Activated T-cell treated with anti-CD3 and anti-CD28 coated beads for 1 hour (primary cell): ENCODE measurements at places on chromosomes 1 and 21.

DNA sequence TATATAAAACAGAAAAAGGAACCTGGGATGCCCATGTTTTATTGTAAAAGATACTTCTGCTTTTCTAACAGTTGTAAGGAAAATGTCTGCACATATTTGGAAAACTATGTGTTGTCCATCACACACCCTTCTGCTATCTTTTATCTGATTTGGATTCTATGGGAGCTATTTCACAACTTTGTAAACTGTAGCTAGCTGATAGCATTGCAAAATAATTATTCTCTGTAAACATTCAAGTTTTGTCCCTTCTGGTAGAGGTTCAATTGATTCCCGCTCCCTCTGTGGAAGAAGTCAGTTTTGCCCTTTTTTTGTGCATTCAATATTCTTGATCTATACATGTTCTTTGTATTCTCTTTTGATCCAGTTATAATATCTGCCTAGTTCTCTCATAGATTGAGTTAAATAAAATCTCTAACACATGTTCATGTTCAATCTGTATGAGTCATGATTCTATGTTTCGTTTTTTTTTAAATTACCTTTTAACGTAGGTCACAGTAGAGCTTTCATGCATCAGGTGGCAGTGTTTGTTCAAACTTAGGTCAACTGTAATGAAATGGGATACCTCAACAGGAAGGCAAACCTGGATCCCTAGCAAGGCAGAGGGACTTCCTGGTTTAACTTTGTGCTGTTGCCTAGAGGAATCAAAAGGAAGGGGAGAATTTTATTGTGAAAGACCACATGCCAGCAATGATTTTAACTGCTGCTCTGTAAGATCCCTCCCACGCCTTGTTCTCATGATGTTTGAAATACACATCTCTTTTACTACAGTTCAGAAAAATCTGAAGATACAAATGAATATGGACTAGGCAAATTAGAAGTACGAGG lies 26.0 kb upstream of the BCL9 start:
- DNase-seq, result no peak

GRCh38 chr1:23251812-23252211 lies 34.5 kb upstream of the HTR1D start:
- DNase-seq, result no peak

DNA sequence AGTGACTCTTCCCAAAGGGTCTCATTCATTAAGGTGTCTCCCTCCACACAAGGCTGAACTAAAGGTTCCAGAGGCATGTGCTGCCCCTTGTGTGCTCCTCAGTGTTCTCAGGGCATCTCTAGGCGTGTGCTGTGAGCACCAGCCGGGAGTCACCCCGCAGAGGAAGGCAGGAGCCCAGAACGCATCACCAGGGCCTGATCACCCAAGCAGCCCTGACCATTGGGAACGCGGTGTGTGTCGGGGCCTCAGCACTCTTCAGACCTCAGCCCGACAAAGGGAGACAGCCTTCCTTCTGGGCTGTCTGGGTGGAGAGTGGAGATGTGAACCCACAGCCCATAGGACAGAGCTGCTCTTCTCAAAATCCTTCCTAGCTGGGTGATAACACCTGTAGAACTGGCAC lies 9.1 kb downstream of the SLC37A1 start:
- DNase-seq, result no peak

DNA sequence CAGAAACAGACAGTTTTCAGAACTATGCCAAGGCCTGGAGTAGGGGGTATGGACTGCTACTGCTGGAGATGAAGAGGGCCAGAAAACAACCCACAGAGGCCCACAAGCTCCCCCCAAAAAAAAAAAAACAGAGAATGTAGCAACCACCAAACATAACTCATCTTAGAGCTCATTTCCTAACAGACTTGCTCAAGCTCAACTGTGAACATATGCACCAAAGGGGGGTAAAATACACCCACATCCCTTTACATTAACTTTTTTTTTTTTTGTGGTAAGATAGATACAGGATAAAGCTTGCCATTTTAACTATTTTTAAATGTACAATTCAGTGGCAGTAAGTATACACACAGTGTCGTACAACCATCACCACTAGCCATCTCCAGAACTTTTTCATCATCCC lies 36.0 kb downstream of the SEC16B start:
- no peak for DNase-seq

GRCh38 chr1:47241114-47242113 lies 9.4 kb upstream of the TAL1 start:
- no peak for DNase-seq

DNA sequence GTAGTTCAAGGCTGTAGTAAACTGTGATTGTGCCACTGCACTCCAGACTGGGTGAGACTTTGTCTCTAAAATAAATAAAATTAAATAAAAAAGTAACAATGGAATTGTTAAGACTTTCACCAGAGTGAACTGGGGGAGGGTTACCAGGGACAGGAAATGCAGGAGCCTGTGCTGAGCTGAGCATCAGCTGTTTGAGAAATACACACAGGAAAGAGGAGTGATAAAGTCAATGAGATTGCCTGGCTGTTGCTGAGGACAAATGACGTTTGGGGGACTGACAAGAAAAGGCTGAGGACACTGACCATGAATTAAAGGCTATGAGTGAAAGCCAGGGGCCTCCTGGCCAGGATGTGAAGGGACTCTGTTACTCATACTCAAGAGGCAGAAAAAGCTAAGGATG lies 226.3 kb downstream of the SETD4 start:
- DNase-seq, result no peak

GRCh38 chr1:209382231-209383100 lies 201.0 kb upstream of the CAMK1G start:
- no peak for DNase-seq

GRCh38 chr1:1974834-1975233 lies 28.8 kb downstream of the CFAP74 start:
- DNase-seq, result no peak

DNA sequence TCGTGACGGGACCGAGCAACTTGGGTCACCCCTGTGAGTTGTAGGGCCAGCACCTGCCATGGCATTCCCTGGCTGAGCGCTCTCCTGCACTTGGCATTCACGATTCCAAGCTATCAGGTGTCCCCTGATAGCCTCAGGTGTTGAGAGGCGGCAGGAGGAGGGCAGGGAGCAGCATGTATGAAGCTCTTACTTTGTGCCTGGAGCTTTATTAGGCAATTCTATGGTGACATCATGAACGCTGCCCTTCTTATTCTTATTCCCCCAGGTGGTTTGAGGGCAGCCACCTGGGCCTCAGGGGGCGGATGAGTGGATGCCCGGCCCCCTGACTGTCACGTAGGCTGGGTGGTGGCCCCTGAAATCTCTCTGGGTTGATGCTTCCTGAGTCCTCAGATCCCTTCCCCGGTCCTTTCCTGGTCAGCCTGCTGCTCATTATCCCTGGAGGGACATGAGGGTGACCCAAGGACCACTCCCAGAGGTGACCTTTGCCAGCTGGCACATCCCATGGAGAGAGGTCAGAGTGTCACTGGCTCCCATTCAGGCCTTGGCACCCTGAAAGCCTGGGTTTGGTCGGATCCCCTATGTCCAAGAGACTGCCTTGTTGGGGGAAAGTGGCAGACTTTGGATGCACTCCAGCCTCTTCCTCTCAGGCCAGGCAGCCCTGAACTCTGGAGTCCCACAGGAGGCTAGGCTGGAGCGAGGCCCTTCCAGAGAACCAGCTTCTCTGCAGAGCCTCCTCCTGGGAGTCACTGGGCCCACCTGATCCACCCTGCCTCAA lies 51.9 kb downstream of the SPSB1 start:
- DNase-seq, result no peak

DNA sequence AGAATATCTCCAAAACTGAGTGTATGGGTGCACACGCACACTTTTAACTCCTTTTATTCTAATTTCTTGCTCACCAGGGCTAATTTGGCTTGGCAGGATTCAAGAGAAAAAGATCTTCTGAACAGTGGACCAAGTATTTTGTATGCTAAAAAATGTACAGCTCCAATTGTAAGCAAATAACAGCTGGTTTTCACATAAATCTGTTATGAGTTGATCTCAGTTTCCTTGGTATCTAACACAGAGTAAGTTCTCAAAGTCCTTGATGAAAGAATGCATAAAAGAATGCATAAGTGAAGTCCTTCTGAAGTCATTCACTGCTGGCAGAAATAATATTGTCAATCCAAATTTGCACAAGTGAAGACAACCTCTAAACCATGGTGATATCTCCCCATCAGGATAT lies 213.0 kb downstream of the OMA1 start:
- no peak for DNase-seq

DNA sequence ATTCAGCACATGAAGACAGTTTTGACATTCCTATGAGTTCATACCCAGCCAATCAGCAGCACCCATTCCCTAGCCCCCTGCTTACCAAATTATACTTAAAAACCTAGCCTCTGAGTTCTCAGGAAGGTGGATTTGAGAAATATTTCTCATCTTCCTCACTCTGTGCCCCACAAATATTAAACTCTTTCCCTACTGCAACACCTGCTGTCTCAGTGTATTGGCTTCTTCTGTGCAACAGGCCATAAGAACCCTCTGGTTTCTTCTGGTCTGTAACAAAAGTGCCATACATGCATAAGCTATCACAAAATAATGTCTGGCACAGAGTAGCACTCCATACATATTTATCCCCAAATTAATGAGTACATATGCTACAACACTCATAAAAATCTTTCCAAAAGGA lies 387.4 kb upstream of the CAMK1G start:
- DNase-seq, result no peak

- no peak for DNase-seq
Measured at GRCh38 chr1:197980457-197980856, 63.3 kb downstream of the LHX9 start.

GRCh38 chr21:45012662-45013259 lies 61.6 kb upstream of the ADARB1 start:
- DNase-seq, result no peak

DNA sequence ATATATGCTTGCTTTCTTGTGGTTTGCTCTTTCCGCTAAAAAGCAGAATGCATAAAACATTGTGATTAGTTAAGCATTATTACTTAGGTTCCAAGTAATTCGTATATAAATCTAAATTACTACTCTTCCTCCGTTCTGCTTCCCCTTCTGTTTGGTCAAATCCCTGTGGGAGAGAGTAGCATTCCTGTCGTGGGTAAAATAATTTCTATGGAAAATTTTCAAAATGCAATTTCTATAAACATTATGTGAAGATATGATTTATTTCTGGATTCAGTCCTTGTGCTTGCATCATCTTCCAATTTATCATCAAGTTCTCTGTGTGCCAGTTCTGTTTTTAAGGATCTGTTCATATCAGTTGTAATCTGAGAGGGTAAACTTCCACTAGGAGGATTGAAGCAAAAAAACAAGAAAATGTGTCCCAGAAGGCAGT lies 7.2 kb upstream of the WARS2 start:
- DNase-seq, result no peak

- DNase-seq, result no peak
Measured at GRCh38 chr1:119674835-119675289, 26.8 kb upstream of the ZNF697 start.

DNA sequence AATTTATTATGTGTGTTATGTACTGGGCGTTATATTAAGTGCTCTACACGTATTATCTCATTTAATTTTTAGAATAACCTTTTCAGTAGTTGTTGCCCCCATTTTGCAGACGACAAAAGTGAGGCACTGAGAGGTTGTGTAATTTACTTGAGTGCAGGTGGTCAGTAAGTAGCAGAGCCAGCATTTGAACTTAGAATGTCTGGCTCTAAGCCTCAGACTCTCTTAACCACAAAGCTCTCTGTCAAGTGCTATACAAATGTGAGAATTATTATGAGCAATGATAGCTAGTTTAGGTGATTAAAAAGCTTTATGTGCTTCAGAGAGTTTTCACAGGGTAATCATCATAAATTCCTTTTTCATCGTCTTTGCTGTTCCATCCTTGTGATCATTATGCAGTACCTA lies 96.3 kb upstream of the UBE2U start:
- DNase-seq, result no peak

- DNase-seq, result no peak
Measured at GRCh38 chr1:226363801-226364513, 43.9 kb downstream of the PARP1 start.

DNA sequence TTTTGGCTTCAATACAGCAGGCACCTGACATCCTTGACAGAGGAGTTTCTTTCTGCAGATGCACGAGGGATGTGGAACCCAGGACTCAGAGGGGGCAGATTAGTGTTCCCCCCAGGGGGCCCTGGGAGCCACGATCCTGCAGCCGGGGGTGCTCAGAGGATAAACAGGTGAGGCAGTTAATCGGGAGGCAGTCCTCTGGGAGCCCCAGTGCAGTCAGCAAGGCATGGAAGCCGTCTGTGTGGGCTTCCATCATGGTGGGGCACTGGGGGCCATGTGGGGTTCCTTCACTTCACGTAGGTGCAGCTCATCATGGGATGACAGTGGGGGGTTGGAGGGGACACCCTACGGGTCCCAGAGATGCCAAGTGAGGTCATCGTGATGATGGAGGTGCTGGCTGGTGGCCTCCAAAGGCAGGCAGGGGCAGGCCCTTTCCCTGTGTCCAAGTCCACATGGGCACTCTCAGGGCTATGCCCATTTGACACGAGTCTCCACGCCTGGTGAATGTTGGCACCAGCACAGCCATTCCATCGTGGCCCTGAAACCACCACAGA lies 59.3 kb upstream of the ABCG1 start:
- DNase-seq, result no peak

- no peak for DNase-seq
Measured at GRCh38 chr1:214844319-214844718, 238.2 kb upstream of the KCNK2 start.

DNA sequence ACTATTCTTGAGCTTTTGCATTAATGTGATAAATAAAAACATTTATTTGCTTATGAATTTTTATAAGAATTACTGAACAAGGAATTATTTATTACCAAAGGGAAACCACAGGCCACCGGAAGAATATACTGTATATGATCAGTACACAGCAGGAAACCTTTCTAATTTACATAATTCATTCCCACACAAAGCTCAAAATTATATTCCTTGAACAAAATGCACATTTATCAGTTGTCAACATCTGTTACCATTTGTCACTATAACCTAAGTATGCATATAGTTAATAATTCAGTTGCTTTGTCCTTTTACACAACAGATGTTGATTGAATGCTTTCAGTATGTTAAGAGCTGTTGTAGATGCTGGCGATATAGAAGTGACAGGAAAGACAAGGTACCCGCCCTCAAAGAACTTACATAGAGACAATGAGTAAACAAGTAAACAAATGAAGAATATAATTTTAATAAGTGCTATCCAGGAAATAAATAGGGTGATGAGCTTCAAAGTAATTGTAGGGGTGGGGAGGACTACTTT lies 27.2 kb downstream of the VPS45 start:
- no peak for DNase-seq

DNA sequence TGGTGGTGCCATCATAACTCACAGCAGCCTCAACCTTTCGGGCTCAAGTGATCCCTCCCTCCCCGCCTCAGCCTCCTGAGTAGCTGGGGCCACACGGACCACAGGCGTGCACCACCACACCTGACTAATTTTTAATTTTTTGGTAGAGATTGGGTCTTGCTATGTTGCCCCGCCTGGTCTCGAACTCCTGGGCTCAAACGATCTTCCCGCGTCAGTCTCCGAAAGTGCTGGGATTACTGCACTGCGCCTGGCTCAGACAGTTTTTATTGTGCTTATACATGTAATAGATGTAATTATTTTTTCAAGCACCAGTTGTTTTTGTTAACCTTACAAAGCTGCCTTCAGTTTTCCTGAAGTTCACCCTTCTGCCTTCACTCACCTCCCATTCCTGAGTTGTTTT lies 38.0 kb upstream of the HMGN1 start:
- no peak for DNase-seq

- DNase-seq, result no peak
Measured at GRCh38 chr21:25615880-25616279, 8.6 kb upstream of the MRPL39 start.
